ENCODE measurements at places on chromosomes 1 and 21.

DNA sequence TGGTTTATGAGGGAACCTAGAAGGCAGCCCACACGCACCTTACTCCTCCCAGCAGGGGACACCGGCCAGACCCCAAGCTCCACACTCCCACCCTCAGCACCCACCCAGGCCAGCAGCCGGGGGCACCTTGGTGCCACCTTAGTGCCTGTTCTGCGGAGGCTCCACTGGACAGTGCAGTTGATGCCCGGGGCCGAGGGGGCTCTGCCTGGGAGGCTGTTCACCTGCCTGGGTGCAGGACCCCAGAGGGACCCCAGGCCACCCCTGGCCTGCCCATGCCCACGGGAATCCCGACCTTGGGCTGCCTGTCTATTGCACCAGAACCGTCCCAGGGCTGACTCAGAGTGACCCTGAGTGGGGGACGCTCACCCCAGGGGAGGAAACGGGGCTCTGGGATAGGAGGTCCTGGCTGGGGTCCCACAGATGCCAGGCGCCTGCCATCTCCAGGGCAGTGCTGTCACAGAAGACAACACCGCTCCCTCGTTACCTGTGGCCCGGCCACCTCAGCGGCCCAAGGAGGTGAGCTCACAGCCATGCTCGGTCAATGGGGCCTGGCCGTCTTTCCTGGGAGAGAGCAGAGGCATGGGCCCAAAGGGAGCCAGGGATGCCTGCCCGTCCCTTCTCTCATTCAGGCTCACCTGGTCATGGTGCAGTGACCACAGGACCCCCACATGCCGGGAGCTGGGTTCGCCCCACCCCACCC, 696 bp downstream of the SCNN1D start:
- DNase-seq: no peak

GRCh38 chr1:231883382-231883781, 256.8 kb downstream of the DISC1 start:
- DNase-seq: no peak

GRCh38 chr1:5601516-5601915, 390.7 kb downstream of the NPHP4 start:
- no peak for DNase-seq

- no peak for DNase-seq
Observed at GRCh38 chr1:84632137-84632536, 57.9 kb upstream of the CTBS start.

DNA sequence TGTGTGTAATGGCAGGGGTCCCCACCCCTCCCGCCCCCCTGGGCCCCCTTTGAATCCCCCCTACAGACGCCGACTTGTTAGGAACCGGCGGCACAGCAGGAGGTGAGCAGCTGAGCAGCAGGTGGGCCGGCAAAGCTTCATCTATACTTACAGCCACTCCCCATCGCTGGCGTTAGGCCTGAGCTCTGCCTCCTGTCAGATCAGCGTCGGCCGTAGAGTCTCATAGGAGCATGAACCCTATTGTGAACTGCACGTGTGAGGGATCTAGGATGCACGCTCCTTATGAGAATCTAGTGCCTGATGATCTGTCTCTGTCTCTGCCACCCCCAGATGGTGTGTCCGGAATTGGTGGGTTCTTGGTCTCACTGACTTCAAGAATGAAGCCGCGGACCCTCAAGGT, 14.9 kb upstream of the VPS26C start:
- DNase-seq: no peak

All from GM12891 (cell line).